ENCODE measurements at places on chromosomes 2 and 18.

DNA sequence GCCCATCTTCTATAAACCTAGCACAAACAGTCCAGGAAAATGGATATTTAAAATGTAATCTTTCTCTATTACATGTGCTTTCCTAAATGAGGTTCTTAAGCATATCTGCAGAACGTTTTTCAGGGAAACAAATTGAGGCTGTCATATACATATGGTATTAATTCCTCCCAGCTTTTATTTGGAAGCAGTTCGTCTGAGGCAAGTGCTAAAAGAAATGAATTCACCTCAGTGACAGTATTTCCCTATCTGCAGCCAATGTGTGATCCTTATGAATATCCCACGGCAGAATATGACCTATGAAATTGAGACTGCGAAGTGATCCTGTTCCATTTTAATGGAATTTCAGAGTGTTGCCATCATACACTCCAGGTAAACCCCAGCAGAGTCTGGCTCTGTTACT is 7.1 kb downstream of the MYOM1 start:
- no peak for DNase-seq

DNA sequence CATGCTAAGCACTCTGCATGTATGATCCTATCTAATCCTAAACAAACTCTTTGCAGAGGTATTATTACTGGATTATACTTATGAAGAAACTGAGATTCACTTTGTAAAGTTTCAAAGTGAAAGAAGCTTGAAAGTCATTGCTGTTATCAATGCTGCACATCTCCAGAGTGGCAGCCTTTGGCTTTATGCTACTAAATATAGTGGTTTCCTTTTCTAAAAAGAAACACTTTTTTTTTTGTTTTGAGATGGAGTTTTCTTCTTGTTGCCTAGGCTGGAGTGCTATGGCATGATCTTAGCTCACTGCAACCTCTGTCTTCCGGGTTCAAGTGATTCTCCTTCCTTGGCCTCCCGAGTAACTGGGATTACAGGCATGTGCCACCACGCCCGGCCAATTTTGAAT is 114.9 kb upstream of the RAB27B start:
- no peak for DNase-seq

- DNase-seq: no peak
These were observed 66.0 kb downstream of the MAP3K20 start for GRCh38 chr2:173141666-173142065.

GRCh38 chr18:2402084-2402483 is 169.2 kb downstream of the METTL4 start:
- DNase-seq: no peak

GRCh38 chr2:98464772-98465310 is 20.2 kb downstream of the INPP4A start:
- no peak for DNase-seq

Measured in HCT116 (cell line).